Activated T-cell treated with anti-CD3 and anti-CD28 coated beads, Interleukin-2, amount 50 U/mL, for 1 hour (primary cell): ENCODE measurements at places on chromosomes 2 and 18.

- no peak for DNase-seq
These were observed 98.9 kb downstream of the ABI2 start for GRCh38 chr2:203427061-203427460.

GRCh38 chr2:10254373-10255188 is 48.1 kb upstream of the HPCAL1 start:
- DNase-seq, result no peak

- no peak for DNase-seq
These were observed 16.1 kb upstream of the GNAL start for GRCh38 chr18:11672846-11673454.

DNA sequence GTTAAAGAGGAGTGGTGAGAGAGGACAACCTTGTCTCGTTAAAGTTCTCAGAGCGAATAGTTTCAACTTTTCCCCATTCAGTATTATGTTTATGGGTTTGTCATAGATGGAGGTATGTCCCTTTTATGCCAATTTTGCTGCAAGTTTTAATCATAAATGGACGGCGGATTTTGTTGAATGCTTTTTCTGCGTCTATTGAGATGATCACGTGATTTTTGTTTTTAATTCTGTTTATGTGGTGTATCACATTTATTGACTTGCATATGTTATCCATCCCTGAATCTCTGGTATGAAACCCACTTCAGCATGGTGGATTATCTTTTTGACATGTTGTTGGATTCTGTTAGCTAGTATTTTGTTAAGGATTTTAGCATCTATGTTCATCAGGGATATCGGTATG is 1123.8 kb upstream of the KLHL29 start:
- no peak for DNase-seq

GRCh38 chr18:62847081-62847480 is 131.7 kb downstream of the PHLPP1 start:
- DNase-seq, result no peak

- no peak for DNase-seq
These were observed 507.9 kb upstream of the CDH2 start for GRCh38 chr18:28684746-28685355.

- DNase-seq, result no peak
These were observed 322.3 kb downstream of the MYCN start for GRCh38 chr2:16262526-16263178.

GRCh38 chr2:112195167-112195766 is 57.1 kb downstream of the FBLN7 start:
- DNase-seq, result no peak

DNA sequence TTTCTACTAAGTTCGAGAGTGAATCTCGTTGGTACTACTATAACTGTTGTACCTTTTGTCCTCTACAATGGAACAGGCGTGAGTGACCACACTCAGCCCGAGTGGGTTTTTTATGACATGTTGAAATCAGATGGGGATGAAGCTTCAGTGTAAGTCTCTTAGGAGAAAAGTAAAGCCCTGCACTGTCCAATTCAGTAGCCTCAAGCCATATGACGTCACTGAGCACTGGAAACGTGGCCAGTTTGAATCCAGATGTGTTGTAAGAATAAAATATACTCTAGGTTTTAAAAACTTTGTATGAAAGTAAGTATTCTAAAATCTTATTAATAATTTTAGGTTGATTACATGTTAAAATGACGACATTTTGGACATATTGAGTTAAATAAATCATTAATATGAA is 101.7 kb upstream of the SP3 start:
- no peak for DNase-seq

- DNase-seq, result no peak
These were observed 181.0 kb upstream of the CDH2 start for GRCh38 chr18:28357766-28358401.

- DNase-seq, result no peak
These were observed 373.6 kb downstream of the MBD2 start for GRCh38 chr18:53850902-53851301.

GRCh38 chr2:58959996-58960395 is 718.9 kb upstream of the FANCL start:
- no peak for DNase-seq

DNA sequence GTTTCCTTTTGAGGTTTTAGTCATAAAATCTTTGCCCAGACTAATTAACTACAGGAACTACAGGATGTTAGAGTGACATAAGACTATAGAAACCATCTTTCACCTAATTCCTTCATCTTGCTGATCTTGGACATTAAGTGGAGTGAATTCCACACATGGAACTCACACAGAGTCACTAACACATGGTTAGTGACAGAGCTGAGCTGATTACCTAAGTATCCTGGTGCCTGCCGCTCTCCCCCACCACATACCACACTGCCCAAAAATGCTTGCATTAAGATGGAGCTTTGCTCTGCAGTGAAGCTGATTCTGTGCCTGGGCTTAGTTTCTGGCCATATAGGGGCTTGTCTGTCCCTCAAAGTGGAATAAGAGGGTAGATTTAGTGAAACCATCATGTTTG is 332.9 kb upstream of the NT5C1B start:
- DNase-seq, result no peak

GRCh38 chr2:142858961-142859360 is 18.5 kb upstream of the KYNU start:
- DNase-seq, result no peak

GRCh38 chr2:105279126-105279525 is 37.6 kb downstream of the GPR45 start:
- no peak for DNase-seq

DNA sequence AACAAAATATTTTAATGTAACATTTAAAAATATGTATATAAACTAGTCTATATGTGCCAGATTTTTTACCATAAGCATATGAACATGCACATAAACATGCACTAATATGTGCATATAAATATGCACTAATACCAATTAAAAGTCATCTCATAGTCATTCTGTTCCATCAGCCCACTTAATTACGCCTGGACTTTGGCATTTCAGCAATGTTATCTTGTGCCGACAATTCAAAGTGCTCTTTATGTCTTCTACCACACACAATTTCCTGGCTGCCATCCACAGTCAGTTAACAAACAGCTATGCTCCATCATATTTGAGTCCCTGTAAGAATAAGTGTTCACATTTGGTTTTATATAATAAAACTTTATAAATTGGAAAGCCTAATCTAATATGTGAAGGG is 92.6 kb upstream of the TSPYL6 start:
- DNase-seq, result no peak

GRCh38 chr18:51168026-51168742 is 29.3 kb downstream of the MEX3C start:
- no peak for DNase-seq

GRCh38 chr2:47401789-47402554 is 984 bp upstream of the MSH2 start:
- no peak for DNase-seq

- DNase-seq, result no peak
These were observed 279.7 kb downstream of the RNF144A start for GRCh38 chr2:7196883-7197282.

GRCh38 chr2:121220995-121221394 is 64.0 kb downstream of the TFCP2L1 start:
- DNase-seq, result no peak

DNA sequence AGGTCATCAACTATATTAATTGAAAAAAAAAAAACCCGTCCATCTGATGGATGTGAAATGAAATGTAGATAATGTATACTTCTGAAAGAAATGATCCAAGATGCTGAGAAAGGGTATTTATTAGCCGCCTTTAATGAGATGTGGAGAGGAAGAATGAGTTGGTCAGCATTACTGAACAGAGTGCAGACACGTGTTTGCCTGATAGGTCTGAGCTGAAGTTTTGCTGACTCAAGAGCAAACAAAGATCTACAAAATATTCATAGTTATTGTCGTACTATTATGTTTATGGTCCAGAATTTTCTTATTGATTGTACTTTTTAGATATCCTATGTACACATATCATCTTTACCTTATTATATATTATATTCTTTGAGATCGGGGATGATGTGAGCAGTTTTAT is 235.3 kb downstream of the RDH14 start:
- DNase-seq, result no peak

DNA sequence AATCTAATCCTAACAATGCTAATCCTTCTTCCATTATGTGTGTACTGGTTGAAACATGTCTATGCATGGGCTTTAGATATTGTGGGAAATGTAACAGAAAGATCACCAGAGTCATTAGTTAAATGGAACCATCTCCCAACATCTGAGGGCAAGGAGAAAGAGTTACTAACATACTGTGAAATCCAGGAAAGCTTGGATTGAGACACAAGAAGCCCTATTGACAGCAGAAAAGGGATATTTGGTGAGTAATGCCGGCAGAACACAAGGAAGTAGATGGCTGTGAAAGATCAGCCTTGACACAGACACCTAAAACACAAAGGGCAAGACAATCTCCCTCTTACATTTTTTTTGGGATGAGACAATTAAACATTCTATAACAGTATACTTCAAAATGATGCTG is 28.5 kb upstream of the LAMA1 start:
- DNase-seq, result no peak
